NCI-H2227 treated with DMSO at 0.1 percent for 48 hours (cell line): ENCODE measurements at places on chromosomes 13 and 19.
A peak's percentile ranks its signal among the peaks of the same experiment; 100 is the strongest.

- no peak for DNase-seq
Observed at GRCh38 chr19:6686628-6686975, 16.6 kb upstream of the TNFSF14 start.

- no peak for DNase-seq
Observed at GRCh38 chr13:105135852-105136615, 1399.4 kb downstream of the EFNB2 start.

DNA sequence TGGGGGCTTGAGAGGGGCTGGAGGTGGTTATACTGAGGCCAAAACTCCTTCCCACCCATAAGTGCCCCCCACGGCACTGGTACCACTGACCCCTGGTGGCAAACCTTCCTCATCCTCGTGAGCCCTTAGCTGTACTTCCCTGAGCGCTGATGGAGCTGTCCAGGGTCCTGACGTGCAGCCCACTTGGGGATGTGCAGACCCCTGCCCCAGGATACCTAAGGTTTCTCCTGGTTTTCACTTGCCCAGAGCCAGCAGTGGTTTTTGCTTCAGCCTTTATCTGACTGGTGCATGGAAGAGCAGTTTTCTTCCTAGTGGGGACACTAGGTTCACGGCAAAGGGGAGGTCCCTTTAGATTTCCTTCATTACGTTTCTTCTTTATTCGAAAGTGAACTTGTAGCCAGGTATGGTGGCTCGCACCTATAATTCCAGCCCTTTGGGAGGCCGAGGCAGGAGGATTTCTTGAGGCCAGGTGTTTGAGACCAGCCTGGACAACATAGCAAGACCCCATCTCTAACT lies 28.7 kb upstream of the KCTD15 start:
- DNase-seq = no peak

- peak; percentile 39 for DNase-seq
Observed at GRCh38 chr19:2227415-2228156, 8.5 kb downstream of the PLEKHJ1 start.

DNA sequence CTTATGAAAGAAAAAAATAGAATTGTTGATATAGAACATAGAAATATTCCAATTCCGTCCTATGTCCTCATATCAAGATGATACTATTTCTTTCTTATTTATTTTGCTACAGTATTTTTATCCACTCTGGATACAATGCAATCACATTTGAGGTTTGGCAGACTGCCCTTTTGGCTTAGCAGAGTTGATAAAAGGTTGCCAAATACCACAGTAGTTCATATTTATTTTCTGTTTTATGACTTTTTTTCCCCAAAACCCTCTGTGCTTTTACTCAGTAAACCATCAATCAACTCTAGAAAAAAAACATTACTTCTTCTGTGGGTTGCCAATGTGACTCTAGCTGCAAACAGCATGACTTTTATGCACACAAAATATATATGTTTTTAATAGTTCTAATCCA lies 424.5 kb downstream of the PCDH9 start:
- DNase-seq = no peak

DNA sequence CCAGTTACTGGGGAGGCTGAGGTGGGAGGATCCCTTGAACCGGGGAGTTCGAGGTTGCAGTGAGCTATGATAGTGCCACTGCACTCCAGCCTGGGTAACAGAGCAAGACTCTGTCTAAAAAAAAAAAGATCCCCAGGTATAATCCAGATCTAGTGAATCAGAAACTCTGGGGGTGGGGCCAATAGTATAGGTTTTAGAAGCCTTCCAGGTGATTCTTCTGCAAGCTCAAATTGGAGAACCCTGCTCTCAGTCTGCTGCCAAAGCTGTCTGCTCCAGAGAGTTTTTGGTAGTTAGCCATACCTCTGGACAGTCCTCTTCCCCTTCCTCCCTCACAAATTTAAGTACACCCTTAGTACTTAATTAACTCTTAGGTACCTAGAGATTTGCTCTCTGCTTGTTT lies 28.0 kb downstream of the SERP2 start:
- no peak for DNase-seq
